ENCODE measurements at places on chromosomes 7 and 10.

GRCh38 chr7:28135760-28136159, 44.8 kb downstream of the JAZF1 start:
- no peak for DNase-seq

DNA sequence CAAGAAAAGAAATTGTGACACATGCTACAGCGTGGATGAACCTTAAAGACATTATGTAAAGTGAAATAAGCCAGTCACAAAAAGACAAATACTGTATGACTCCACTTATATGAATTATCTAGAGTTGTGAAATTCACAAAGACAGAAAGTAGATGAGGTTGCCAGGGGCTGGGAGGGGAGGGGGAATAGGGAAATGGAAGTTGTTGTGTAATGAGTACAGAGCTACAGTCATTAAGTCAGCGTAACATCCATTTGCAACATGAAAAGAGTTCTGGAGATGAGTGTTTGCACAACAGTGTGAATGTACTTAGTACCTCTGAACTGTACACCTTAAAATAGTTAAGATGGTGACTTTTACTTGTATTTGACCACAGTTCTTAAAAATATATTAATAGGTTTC, 112.1 kb upstream of the CDK1 start:
- DNase-seq: no peak

DNA sequence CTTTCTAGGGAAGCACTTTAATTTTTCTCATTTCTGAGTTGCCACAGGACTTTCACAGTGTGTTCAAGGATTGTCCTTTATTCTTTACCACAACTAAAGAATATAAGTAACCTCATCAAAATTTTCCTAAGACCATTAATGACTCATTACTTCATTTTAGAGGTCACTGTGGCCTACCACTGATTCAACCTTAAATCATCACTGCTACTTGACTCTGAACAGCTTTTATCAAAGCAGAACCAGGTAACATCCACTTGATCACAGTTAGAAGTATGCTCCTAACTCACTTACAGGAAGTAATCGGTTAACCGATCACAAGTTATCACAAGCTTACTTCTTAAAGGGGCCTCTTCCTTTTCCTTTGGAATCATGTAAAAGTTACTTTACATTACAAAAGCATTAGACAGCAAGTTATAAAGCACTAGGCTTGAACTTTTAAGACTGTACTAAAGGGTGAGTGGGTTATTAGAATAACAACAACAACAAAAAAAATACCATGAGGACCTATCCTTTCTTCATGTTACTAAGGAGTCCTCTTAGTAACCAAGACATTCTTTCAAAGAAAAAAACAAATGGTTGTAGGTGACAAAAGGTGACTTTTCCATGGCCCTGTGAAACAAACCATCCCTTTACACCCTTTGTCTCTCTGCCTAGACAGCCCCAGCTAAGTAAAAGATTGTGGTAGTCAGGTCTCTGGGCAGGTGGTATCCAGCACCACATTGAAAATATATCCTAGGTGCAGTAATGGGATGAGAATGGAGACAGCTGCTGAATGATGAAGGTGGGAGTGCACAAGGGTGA, 40.0 kb upstream of the PDK4 start:
- DNase-seq: no peak

DNA sequence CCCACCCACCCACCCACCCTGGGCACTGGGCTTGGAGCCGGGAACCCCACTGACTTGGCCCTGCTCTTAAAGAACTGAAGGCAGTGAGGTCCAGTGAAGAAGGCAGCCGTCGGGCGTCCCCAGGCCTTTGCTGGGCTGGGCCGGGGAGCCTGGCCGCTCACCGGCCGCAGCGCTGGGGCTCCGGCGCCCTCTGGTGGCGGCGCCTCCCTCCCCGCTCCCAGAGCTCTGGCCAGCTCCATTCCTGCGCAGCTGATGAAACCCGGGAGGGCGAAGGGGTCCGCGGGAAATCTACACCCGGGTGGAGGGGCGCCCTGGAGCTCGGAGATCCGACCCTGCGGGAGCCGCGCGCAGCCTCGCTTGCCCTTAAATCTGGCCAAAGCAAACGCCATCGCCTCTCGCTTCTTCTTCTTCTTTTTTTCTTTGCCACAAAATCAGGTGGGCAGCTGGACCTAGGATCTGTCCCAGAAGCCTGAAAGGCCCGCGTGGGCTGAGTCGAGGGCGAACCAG, 1.7 kb upstream of the CXCL12 start:
- peak; percentile 33 for DNase-seq

GRCh38 chr10:52801947-52802346, 29.4 kb upstream of the MBL2 start:
- DNase-seq: no peak

Measured in stimulated activated CD4-positive, alpha-beta T cell treated with anti-CD3 and anti-CD28 coated beads, Interleukin-4, amount 100 ng/mL, for 48 hours (primary cell).